Esophagus muscularis mucosa (tissue), 4 donors: ENCODE measurements at places on chromosomes 13 and 19. TPM values are rescaled to one million over a fixed set of nuclear protein-coding genes. Genes with fewer than 3 reads are reported as not detected.

KCTD4 gene
- total RNA-seq: not detected

UHRF1 gene
- total RNA-seq: 0.83 TPM

PEAK3 gene
- total RNA-seq: 1.0 TPM

FAM216B gene
- not detected for total RNA-seq

PRTN3 gene
- not detected for total RNA-seq

CYP2F1 gene
- total RNA-seq: not detected

LHB gene
- not detected for total RNA-seq

DZIP1 gene
- total RNA-seq: 22.0 TPM

TMEM38A gene
- total RNA-seq: 6.3 TPM

GPC5 gene
- total RNA-seq: 0.33 TPM
